ENCODE measurements at places on chromosomes 4 and X. TPM values are rescaled to one million over a fixed set of nuclear protein-coding genes. Genes with fewer than 3 reads are reported as not detected.
A peak's percentile ranks its signal among the peaks of the same experiment; 100 is the strongest.

DNA sequence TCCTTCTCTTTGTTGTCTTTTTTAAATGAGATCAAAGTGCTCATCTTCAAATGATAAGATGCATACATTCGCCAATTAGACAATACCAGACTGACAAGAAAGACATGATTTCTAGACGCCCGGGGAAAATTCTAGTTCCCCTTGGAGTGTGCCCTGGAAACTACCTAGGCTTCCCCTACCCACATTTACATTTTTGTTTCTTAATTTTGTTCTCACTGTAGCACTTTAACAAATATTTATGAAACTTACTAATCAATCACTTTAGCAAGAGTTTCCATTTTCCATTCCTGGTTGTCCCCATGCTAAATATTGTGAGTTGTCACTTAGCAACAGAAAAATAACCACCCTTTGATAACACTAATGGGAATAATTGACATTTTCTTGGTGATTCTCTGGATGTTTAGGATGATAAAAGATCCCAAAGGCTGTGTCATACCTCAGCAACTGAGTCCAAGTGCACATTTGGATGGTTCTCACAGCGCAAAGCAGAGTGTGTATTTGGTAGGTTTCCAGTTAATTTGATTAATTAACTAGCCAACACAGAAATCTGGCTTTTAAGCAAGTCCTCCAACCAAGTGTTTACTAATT is 69.6 kb downstream of the FGFBP1 start:
- H3K4me1 ChIP-seq = no peaks in the 10 kb centered on the region
- H3K36me3 ChIP-seq = no peaks in the 10 kb centered on the region
- no peak overlapping the region for H3K4me3 ChIP-seq
- H3K27me3 ChIP-seq = no peaks in the 10 kb centered on the region
- DNase-seq = no peak

GRCh38 chrX:119093991-119094735 is 21.4 kb downstream of the CT47C1 start:
- no peaks in the 10 kb centered on the region for H3K4me1 ChIP-seq
- no peak overlapping the region for H3K27ac ChIP-seq
- DNase-seq = no peak
- no peaks in the 10 kb centered on the region for H3K36me3 ChIP-seq

ZDHHC15 gene
- 0.16 TPM for total RNA-seq

DNA sequence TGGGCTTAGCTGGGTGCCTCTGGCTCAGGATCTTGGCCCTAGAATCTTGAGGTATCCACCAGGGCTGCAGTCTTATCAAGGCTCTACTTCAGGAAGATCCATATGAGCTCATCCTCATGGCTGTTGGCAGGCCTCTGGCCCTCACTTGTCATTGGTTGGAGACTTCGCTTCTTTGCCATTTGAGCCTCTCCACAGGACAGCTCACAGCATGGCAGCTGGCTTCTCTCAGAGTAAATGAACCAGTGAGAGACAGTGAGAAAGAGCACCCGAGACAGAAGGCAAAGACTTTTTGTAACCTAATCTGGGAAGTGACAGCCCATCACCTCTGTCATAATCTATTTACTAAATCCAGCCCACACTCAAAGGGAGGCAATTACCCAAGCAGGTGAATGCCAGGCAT is 236.8 kb downstream of the GPAT3 start:
- H3K4me3 ChIP-seq = no peak overlapping the region
- H3K27ac ChIP-seq = no peak overlapping the region
- H3K27me3 ChIP-seq = no peaks in the 10 kb centered on the region
- no peaks in the 10 kb centered on the region for H3K36me3 ChIP-seq
- DNase-seq = no peak

DNA sequence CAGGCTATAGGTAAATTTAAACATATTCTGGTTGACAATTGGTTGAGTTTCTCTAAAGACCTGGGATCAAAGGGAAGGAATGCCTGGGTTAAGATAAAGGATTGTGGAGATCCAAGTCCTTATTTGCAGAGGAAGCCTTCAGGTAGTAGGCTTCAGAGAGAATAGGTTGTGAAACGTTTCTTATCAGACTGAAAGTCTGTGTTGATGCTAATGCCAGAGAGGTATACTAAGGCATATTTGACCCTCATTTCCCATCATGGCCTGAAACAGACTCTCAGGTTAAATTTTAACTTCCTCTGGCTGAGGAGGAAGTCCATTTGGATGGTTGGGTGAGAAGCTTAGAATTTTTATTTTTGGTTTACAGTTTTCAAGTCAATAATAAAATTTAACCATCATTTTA is 48.1 kb downstream of the UGT2A2 start:
- no peaks in the 10 kb centered on the region for H3K27me3 ChIP-seq
- H3K4me1 ChIP-seq = no peaks in the 10 kb centered on the region
- H3K27ac ChIP-seq = no peak overlapping the region
- no peaks in the 10 kb centered on the region for H3K36me3 ChIP-seq

CXCL3 gene
- 0.30 TPM for total RNA-seq

DNA sequence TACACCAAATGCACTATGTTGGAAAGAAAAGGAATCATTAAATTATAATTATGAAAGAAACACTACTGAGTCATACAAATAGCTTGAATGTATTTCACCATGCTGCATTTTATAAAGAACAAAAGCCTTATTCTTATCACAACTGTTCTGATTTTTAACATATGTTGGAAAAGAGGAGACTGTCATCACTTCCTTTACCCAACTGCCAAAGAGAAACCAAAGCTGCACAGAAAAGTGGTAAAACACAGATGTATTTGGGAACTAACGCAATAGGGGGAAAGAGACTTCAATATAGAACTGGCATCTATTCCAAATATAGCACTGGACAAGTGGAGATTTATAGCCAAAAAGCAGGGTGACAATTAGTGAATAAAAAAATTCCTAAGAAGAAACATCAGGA is 181.0 kb downstream of the SPANXN3 start:
- DNase-seq = no peak
- no peak overlapping the region for H3K27ac ChIP-seq

DNA sequence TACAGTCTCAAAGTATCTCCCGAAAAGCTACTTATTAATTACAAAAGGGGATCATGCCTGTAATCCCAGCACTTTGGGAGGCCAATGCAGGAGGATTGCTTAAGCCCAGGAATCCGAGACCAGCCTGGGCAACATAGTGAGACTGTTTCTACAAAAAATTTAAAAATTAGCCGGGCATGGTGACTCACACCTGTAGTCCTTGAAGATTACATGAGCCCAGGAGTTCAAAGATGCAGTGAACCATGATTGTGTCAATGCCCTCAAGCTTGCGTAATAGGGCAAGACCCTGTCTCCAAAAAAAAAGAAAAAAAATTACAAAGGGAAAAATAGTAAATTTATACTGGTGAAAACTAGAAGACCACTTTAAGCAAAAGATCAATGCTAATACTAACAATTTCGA is 3.3 kb upstream of the PORCN start:
- no peak overlapping the region for H3K27ac ChIP-seq
- H3K36me3 ChIP-seq = no peaks in the 10 kb centered on the region
- H3K4me3 ChIP-seq = no peak overlapping the region
- H3K27me3 ChIP-seq = no peaks in the 10 kb centered on the region
- DNase-seq = no peak

DNA sequence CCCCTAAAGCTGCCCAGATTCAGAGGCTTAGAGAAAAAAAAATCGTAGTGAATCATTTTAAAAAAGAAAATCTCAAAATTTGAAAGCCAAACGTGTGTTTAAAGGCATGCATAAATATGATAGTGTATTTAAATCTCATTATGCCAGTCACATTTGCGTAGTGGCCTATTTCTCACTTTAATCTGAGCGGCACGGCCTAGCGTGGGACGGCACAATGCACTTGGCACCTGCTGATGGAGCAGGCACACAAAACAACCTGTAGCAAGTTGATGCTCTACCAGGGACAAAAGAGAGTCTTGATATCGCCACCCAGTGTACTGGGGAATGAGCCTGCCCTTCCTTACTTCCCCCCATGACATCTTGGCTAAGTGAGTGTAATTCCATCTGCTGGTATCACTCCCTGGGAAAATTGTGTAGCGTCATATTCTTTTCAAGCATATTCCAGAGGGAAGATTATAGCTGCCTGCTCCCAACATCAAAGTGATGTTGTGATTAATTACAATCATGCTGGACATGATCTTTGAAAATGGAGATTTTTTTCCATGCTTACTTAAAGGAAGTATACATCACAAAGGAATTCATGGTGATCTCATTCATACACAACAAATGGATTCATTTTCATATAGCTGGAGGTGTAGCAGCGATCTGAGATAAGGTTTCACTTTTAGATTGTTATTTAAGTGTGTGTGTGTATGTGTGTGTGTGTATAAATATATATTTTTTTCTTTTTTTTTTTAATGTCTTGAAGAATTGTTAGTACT is 138.8 kb downstream of the DCTD start:
- no peak for DNase-seq
- H3K4me1 ChIP-seq = no peaks in the 10 kb centered on the region
- no peaks in the 10 kb centered on the region for H3K27me3 ChIP-seq
- no peak overlapping the region for H3K4me3 ChIP-seq

GRCh38 chr4:169379688-169380087 is 108.9 kb upstream of the SH3RF1 start:
- no peaks in the 10 kb centered on the region for H3K36me3 ChIP-seq
- no peak overlapping the region for H3K27ac ChIP-seq
- no peaks in the 10 kb centered on the region for H3K4me1 ChIP-seq
- no peaks in the 10 kb centered on the region for H3K27me3 ChIP-seq
- no peak for DNase-seq

GNRHR gene
- total RNA-seq = not detected

GRCh38 chr4:773214-773613 is 52.7 kb downstream of the CPLX1 start:
- no peak overlapping the region for H3K27ac ChIP-seq
- H3K27me3 ChIP-seq = no peaks in the 10 kb centered on the region
- H3K36me3 ChIP-seq = peaks cover 67% of the 10 kb centered on the region
- no peak overlapping the region for H3K4me3 ChIP-seq
- no peak for DNase-seq

PDCL2 gene
- total RNA-seq = not detected

DNA sequence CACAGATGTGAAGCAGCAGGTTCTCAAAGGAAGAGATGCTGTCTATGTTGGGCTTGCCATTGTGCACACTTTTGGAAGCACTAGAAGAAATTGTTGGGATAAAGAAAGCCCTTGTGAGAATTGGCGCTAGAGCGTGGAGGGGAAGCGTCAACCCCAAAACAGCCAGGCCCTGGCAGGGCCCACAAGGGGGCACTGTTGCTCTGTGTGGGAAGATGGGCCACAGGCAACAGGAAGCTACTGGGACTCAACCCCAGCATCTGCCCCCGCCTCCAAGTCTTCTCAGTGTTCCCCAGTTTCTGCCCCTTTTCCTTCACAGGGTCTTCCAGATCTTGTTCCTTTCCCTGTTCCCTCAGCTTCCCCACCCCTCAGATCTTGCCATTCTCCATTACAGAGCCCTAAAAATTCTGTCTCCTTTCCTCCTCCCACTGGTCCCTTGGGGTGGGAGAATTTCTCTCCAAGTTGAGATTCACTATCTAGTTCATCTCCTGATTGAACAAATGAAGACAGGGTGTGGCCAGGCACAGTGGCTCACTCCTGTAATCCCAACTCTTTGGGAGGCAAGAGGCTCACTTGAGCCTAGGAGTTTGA is 85.5 kb downstream of the STARD8 start:
- H3K4me3 ChIP-seq = no peak overlapping the region
- no peak overlapping the region for H3K27ac ChIP-seq
- H3K27me3 ChIP-seq = peaks cover 6% of the 10 kb centered on the region
- DNase-seq = peak; percentile 56
- no peaks in the 10 kb centered on the region for H3K4me1 ChIP-seq
